B cell (primary cell): ENCODE measurements at places on chromosomes 1 and 21. TPM values are rescaled to one million over a fixed set of nuclear protein-coding genes. Genes with fewer than 3 reads are reported as not detected.

The AGMAT gene
- total RNA-seq, result 3.3 and 3.5 TPM in 2 replicates

The KCNA3 gene
- total RNA-seq, result 60.0 and 62.5 TPM in 2 replicates

The TCHH gene
- total RNA-seq, result not detected in 2 replicates

The C1orf87 gene
- not detected in 2 replicates for total RNA-seq

The SPRR2B gene
- total RNA-seq, result not detected in 2 replicates

The RHBDL2 gene
- not detected in 2 replicates for total RNA-seq

The SELL gene
- 250 and 262 TPM in 2 replicates for total RNA-seq

The EPHA10 gene
- total RNA-seq, result 0.39 and 0.61 TPM in 2 replicates

The ARMH1 gene
- total RNA-seq, result 10.2 and 11.4 TPM in 2 replicates

The FAM43B gene
- not detected in 2 replicates for total RNA-seq

The CR1L gene
- total RNA-seq, result 0.59 TPM in 1 of 2 replicates, not detected in the other

The KIAA1614 gene
- total RNA-seq, result 0.22 and 0.46 TPM in 2 replicates

The NPPA gene
- not detected in 2 replicates for total RNA-seq

The C1orf74 gene
- 3.4 and 4.1 TPM in 2 replicates for total RNA-seq

The KRTAP21-1 gene
- total RNA-seq, result not detected in 2 replicates

The HLX gene
- total RNA-seq, result 7.7 and 9.1 TPM in 2 replicates

The GPR3 gene
- total RNA-seq, result not detected in 2 replicates

The C1orf141 gene
- total RNA-seq, result not detected in 2 replicates

The DLGAP3 gene
- total RNA-seq, result 2.4 and 3.4 TPM in 2 replicates

The EIF4G3 gene
- total RNA-seq, result 76.0 and 80.9 TPM in 2 replicates

The INAVA gene
- total RNA-seq, result 0.34 TPM in 1 of 2 replicates, not detected in the other

The LCE2A gene
- not detected in 2 replicates for total RNA-seq

The F13B gene
- total RNA-seq, result not detected in 2 replicates

The NBPF6 gene
- not detected in 2 replicates for total RNA-seq

The KCNE2 gene
- not detected in 2 replicates for total RNA-seq

The CFAP107 gene
- total RNA-seq, result not detected in 2 replicates

The RAB25 gene
- total RNA-seq, result 0.69 and 1.1 TPM in 2 replicates

The AIRE gene
- 0.24 TPM in 1 of 2 replicates, not detected in the other for total RNA-seq

The COL8A2 gene
- 0.17 TPM in 2 replicates for total RNA-seq

The UBE2G2 gene
- 96.4 and 97.2 TPM in 2 replicates for total RNA-seq

The KCNJ9 gene
- total RNA-seq, result not detected in 2 replicates

The LRRC52 gene
- not detected in 2 replicates for total RNA-seq

The KCNQ4 gene
- total RNA-seq, result 0.20 and 0.34 TPM in 2 replicates

The TNFRSF18 gene
- total RNA-seq, result 33.5 and 38.1 TPM in 2 replicates

The FCRL5 gene
- total RNA-seq, result 34.0 and 35.0 TPM in 2 replicates

The OR6K3 gene
- not detected in 2 replicates for total RNA-seq
